ENCODE measurements at places on chromosomes 6 and 20.

DNA sequence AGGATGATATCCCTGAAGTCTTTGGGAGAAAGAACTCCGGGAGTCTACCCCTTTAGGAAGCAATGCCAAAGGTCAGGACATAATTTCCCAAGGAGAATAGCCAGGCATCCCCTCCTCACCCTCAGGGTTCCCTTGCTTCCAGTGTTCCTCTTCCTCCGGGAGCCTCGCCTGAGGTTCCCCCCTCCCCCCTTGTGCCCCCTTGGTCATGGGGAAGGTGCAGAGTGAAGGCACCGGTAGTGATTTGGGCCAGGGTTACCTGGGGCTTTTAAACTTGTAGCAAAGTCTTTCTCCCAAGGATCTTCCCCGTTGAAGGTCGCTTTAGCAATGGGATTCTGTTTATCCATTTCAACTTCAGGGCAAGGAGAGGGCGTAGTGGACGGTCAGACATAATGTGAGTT is 1.2 kb downstream of the ISM1 start:
- DNase-seq: no peak

DNA sequence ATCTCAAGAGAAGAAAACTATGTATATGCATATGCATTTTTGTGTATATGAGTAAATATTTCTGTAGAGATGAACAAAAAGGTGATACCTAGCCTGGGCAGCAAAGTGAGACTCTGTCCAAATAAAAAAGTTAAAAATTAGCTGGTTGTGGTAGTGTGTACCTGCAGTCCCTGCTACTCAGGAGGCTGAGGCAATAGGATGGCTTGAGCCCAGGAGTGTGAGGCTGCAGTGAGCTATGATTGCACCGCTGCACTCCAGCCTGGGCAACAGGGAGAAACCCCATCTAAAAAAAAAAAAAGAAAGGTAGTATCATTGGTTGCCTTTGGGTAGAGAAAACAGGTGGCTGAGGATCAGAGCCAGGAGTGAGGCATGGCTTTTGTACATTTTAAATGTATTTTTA is 50.9 kb downstream of the KLHL31 start:
- no peak for DNase-seq

DNA sequence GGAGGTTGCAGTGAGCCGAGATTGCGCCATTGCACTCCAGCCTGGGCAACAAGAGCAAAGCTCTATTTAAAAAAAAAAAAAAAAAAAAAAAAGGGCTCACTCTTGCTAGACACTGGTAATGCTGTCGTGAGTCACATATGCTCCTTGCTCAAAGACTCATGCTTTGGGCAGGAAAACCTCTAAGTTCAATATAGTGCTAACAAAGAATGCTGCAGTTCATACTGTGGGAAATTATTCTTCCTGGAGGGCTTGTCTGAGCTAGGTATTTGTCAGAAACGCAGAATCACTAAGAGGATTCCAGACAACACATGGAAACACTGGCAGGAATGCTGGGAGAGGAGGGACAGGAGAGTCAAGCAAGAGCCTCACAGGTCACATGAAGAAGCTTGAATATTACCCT is 2.3 kb upstream of the LYRM2 start:
- DNase-seq: no peak

DNA sequence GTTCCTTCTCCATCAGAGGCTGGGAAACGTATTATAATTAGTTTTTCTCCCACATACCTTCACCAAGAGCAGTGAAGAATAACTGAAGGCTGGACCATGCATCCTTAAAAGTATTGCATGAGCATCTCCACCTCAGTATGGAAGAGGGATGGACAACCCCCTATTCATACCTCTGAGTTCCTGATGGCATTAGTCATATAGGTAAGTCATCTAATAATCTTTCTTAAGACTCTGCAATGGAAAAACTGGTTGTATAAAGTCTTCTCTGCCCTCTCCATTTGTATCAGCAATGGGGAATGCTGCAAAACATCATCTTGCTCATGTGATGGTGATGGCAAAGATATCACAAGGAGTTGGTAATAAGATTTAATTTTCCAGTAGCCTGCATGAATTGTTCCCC is 24.5 kb downstream of the PGM3 start:
- no peak for DNase-seq

- DNase-seq: no peak
These were observed 42.7 kb upstream of the EZR start for GRCh38 chr6:158861686-158862381.

- DNase-seq: no peak
These were observed 782.4 kb upstream of the EYS start for GRCh38 chr6:66489269-66489987.

- no peak for DNase-seq
These were observed 217.6 kb upstream of the HDDC2 start for GRCh38 chr6:125519367-125519766.

DNA sequence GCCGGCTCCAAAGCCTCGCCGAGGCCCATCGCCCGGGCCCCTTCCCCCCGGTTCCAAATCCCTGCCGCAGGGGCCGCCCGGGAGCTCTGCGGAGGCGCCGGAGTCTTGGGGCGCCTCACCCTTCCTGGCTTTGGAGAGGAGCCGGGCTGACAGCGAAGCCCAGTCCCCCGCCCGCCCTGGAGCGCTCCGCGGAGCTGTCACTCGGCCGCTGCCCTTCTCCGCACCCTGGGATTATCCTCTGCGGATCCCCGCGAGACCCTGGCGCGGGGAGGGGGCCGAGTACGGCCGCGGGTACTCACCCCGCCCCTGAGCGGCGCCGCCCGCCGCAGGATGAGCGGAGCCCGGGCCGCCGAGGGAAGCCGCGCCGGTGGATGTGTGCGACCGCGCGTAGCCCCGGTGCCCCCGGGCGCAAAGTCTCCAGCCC is 343 bp downstream of the SNAP91 start:
- no peak for DNase-seq

DNA sequence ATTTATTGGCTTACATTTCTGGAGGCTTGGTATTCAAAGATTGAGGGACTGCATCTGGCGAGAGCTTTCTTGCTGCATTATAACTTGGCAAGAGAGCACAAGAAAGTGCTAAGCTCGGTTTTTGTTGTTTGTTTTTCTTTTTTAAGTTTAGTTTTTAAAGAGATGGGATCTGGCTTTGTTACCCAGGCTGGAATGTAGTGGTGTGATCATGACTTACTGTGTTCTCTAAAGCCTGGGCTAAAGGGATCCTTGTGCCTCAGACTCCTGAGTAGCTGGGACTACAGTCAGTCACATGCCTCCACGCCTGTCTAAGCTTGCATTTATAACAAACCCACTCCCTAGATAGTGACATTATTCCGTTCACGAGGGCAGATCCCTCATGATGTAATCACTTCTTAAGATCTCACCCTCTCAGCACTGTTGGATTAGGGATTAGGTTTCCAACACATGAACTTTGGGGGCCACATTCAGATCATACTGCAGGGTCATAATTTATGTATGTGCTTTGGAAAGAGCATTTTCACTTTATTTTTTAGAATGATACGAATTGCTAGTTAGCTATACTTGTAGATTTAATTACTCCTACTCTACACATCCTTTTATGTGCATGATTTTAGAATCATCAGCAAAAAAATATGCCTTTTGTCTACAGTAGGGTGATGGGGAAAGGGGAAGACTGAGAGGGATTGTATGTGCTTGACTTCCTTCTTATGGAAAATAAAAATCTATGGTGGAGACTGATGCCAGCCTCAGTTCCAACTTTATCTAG is 167.8 kb downstream of the JARID2 start:
- no peak for DNase-seq

DNA sequence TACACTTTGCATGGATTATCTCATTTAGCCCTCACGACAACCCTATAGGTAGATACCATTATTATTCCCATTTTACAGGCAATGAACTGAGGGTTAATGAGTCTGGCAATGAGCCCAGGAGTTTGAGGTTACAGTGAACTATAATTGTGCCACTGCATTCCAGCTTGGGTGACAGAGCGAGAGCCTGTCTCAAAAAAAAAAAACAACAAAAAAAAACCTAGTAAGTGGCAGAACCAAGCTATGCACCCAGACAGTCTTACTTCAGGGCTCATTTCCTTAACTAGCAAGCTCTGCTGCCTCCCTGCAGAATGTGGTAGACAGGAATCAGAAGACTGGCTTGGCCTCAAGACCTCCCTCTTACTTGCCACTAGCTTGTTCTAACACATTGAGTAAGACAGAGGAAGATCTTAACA is 71.9 kb upstream of the RREB1 start:
- DNase-seq: no peak

DNA sequence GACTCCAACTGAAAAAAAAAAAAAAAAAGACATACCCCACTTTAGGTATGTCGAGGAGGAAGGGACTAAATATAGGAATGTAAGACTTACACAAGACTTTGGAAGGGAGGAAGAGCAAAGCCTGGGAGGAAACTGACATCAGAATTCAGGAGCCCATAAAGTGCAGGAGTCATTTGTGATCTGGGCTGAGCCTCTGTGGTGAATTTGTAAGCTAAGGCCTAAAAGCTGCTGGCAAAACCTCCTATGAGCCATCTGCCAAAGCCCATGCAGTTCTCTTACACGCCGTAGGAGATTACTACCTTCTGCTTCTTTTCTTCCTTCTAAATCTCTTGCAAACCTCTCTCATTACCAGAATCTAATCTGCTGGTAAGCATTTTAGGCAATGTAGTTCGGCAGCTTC is 52.0 kb upstream of the THEMIS start:
- no peak for DNase-seq

DNA sequence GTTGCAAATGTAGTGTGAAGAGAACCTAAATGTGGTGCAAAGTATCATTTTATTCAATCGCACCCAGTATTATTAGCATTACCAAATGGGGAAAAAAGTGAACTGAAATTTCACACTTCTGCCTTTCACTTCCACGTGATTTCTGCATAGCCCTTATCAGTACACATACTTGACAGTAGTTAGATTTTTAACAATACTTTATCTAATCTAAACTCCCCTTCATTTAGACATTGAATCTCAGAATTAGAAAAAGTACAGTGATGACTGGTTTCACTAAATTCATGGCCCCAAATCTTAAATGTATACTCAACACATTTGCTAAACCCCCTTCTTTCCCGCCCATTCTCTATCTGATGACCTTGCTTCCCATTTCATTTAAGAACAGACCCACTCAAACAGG is 14.3 kb downstream of the STX7 start:
- no peak for DNase-seq

Data from stimulated activated naive CD4-positive, alpha-beta T cell (primary cell).